ENCODE measurements at places on chromosomes 4 and X. TPM values are rescaled to one million over a fixed set of nuclear protein-coding genes. Genes with fewer than 3 reads are reported as not detected.

The CC2D2A gene
- total RNA-seq, result 8.4 TPM

DNA sequence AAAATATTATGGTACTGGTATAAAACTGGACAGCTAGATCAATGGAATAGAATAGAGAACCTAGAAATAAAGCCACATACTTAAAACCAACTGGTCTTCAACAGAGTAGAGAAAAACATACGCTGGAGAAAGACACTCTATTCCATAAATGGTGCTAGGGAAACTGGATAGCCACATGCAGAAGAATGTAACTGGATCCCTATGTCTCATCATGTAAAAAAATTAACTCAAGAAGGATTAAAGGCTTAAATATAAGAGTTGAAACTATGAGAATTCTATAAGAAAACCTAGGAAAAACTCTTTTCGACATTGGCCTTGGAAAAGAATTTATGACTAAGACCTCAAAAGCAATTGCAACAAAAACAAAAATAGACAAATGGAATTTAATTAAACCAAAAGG lies 114.6 kb downstream of the PCDH18 start:
- no peak for DNase-seq

DNA sequence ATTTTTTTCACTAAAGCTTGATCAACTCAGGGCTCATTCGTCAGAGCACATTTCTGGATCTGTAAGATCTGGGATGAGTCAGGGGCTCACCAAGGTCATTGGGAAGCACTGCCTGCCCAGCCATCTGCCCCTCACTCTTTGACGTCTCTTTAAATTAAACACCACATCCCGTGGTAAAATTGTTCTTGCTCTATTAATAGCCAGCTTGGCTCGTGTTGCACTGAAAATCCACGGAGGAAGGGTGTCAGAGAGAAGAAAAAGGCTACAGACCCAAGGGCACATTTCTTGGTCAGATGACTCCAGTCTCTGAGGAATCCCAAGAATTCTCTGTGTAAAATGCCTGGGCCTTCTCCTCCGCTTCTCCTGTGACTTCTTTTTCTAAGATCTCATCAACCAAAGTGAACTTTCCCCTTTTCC lies 45.7 kb upstream of the GATB start:
- no peak for DNase-seq

GRCh38 chrX:10506781-10507180 lies 113.6 kb downstream of the MID1 start:
- DNase-seq, result no peak

GRCh38 chr4:174714393-174715211 lies 114.4 kb downstream of the GLRA3 start:
- DNase-seq, result peak; percentile 18

- DNase-seq, result no peak
Observed at GRCh38 chrX:80316526-80316925, 103.7 kb upstream of the TENT5D start.

All from Caki2 (cell line).